ENCODE measurements at places on chromosomes 16 and 17. TPM values are rescaled to one million over a fixed set of nuclear protein-coding genes. Genes with fewer than 3 reads are reported as not detected.

- no peaks in the 10 kb centered on the region for H3K27me3 ChIP-seq
- no peaks in the 10 kb centered on the region for H3K4me1 ChIP-seq
- no peak overlapping the region for H3K4me3 ChIP-seq
- no peaks in the 10 kb centered on the region for H3K36me3 ChIP-seq
- DNase-seq: no peak
These were observed 107.5 kb upstream of the CREBBP start for GRCh38 chr16:3988011-3988410.

Gene ATP2A1
- not detected for total RNA-seq

Gene ASPHD1
- total RNA-seq: 1.1 TPM

GRCh38 chr16:87176735-87177134 is 140.5 kb downstream of the C16orf95 start:
- H3K27ac ChIP-seq: no peak overlapping the region
- no peak overlapping the region for H3K4me3 ChIP-seq
- H3K27me3 ChIP-seq: peaks cover 13% of the 10 kb centered on the region
- H3K4me1 ChIP-seq: no peaks in the 10 kb centered on the region

DNA sequence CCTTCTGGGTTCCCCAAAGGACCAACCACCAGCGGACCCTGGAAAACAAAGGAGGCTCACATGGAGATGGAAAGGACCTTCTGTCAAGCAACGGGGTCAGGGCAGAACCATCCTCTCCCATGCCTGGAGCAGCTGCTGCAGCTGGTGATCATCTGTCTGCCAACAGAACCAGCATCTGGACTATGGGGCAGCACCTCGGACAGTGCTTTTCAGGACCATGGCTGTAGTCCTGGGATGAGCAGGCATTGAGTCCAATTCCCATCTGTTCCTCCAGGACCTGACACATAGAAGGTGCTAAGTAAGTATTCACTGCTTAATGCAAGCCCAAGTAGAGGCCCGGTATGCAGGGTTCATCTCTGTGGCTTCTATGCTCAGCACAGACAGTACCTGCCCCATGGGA is 304.7 kb downstream of the XYLT1 start:
- no peaks in the 10 kb centered on the region for H3K27me3 ChIP-seq
- H3K36me3 ChIP-seq: no peaks in the 10 kb centered on the region
- no peaks in the 10 kb centered on the region for H3K4me1 ChIP-seq
- no peak overlapping the region for H3K4me3 ChIP-seq
- H3K27ac ChIP-seq: no peak overlapping the region

All from transverse colon (tissue), 4 donors.